A172 (cell line): ENCODE measurements at places on chromosomes 13 and 19. TPM values are rescaled to one million over a fixed set of nuclear protein-coding genes. Genes with fewer than 3 reads are reported as not detected.

CAPN12 gene
- not detected in 2 replicates for total RNA-seq

GRCh38 chr19:17075864-17076542 is 426 bp downstream of the MYO9B start:
- peak; percentile 22 for DNase-seq

CBY2 gene
- total RNA-seq: not detected in 2 replicates

DNA sequence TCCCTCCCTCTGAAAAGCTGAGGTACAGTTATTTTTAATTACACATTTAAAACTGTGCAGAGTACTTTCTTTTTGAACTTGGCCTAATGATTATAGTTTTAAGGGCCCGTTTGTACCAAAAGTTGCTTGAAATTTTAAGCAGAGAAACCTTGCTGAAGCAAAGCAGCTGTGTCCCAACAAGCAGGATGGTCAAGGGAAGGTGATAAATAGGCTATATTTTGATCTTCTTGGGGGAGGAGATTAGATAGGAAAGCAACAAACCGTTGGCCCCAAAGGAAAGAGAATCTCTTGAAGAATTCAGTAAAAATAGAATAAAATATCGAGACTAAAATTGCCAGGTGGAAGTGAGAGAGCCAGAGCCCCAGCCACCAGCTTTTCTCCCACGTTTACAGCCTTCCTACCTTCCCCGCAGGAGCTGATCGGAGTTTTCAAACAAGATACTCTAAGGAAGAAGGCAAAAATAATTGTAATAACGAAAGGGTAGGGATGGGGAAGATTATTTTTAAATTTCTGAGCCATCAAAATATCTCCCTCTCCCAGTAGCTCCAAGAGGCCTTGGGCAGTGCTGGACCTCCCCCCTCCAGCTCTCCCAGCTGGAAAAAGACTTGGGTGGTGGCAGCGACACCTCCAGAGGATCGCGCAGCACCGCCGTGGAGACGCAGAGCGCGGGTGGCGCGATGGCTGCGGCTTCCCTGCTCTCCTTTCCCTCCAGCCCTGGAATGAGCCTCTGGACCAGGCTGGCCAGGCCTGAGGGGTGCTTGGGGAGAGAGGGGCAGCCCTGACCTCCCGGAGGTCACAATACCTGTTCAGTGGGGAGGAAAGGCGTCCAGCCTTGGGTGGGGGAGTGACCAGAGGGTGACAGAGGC is 5.8 kb downstream of the ZIC2 start:
- DNase-seq: no peak

GRCh38 chr19:6503407-6504201 is 1.5 kb upstream of the TUBB4A start:
- no peak for DNase-seq

- DNase-seq: no peak
Observed at GRCh38 chr19:56146904-56147303, 5.8 kb downstream of the ZNF444 start.

DNA sequence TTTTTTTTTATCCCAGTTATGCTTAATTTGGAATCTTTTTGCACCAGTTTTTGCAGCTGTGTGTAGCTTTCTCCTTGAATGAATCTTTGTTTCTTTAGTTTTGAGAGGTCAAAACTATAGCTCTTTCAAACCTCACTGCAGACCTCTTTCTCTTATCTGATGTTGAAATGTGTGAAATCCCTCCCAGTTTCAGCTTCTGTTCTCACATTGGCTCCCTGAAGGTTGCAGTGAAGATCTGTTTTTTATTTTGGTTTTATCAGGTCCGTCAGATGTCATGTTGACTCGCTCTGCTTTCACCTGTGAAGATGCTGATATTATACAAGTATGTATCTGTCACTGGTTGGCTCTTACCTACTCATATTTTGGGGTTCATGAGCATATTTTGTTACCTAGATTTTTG is 372.0 kb downstream of the RFC3 start:
- DNase-seq: no peak

ZNF723 gene
- 0.19 TPM in 1 of 2 replicates, not detected in the other for total RNA-seq

FUT3 gene
- not detected in 2 replicates for total RNA-seq

- DNase-seq: no peak
Observed at GRCh38 chr19:42872608-42873007, 6.9 kb downstream of the PSG1 start.

GRCh38 chr13:110913322-110914080 is 1.4 kb downstream of the ANKRD10 start:
- DNase-seq: peak; percentile 53

DNA sequence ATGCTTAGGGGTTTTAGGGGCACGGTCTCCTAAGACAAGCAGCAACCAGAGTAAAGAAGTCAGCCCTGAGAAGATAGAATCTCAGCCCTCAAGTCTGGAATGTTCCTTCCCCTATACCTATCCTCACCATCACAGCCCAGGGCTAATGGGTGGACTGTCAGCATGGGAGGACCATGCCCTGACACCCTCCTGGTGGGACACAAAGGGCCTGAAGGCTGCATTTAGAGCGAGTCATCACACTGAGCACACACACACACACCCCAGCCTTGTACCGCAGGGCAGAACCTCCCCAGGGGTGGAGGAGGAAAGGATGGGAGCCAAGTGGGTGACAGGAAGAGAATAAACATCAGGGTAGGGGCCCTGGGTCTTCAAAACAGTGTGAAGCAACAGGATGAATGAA is 174.8 kb upstream of the SERP2 start:
- DNase-seq: peak; percentile 18

DNA sequence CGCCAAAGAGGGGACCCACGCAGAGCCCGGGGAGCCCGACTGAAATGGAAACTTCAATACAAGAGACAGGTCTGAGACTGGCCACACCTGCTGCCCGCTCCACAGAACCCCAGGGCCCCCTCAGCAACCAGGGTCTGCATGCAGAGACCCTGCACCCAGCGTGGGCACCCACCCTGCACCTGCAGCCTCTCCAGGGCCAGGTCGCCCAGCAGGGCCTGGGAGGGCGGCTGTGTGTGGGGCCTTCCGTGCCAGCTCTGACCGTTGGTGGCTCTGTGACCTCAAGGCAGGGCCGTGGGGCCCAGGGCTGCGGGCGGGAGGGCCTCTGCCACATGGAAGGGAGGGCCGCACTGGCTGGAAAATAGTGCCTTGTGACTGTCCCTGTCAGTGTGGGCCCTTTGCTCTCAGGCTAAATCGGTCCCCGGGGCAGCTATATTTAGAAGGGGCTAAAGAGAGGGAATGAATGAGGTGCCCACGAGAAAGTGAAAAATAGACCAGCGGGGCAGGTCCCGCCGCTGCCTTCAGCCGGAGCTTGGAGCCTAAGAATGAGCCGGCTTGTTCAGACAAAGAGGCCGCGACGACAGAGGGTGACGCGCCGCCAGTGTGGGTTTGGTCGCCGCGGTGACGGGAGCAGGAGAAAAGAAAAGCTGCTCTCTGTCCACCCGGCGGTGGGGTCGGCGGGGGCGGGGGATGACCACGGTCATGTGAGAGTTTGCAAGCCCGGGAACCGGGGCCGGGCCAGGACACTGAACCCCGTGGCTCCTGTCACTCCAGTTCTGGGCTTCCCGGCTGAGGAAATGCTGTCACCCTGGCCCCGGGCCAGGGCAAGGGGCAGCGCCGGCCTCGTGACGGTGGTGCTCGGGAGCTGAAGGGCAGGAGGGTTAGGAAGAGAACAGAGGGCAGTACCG is 70.5 kb downstream of the GADD45B start:
- DNase-seq: peak; percentile 57

DNA sequence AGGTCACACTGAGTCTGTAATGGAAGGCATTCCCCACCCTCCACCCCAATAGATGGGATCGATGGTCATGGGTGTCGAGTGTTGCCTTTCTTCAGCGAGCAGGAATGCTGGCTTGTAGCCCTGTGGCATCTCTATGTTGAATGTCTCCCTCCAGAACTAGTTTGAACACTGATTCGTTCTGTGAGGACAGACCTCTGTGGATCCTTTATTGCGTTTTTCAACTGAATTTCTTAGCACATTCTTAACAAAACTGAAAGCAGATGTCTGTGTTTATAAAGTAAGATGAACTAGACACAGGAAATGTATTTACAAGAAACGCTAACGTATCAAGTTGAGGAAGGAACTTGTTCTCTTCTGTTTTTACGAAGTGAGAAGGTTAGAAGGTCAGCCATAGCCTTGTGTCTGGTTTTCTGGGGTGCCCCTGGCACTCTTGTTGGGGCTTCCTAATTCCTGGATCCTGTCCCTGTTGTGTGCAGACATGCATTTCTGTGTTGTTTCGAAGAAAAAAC is 36.8 kb upstream of the TM9SF2 start:
- no peak for DNase-seq

DNA sequence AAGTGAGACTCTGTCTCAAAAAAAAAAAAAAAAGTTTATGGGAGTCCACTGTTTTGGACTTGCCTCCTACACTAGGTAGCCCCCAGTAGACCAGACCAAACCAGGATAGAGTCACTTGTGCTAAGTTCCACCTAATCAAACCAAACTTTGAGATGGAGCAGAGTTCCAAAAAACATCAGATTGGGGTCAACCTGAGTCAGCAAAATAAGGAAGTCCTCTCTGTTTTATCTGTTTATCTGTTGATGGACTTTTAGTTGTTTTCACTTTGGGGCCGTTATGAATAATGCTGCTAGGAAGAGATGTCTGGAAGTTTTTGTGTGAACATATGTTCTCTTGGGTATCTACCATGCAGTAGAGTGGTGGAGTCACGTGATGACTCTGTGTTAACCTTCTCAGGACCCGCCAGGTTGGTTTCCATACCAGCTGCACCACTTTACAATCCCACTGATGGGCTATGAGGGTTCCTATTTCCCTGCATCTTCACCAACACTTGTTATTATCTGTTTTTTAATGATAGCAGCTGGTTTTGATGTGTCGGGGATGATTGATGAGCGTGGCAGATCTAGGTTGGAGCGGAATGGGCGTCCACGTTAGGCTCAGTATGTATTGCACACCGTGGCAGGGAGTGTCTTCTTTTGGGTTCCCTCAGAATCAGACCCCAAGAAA is 46.6 kb upstream of the TM9SF2 start:
- DNase-seq: no peak

GRCh38 chr19:53130506-53130905 is 2.2 kb downstream of the ZNF415 start:
- DNase-seq: no peak
